ENCODE measurements at places on chromosomes 2 and 18. TPM values are rescaled to one million over a fixed set of nuclear protein-coding genes. Genes with fewer than 3 reads are reported as not detected.
A peak's percentile ranks its signal among the peaks of the same experiment; 100 is the strongest.

Gene FTCDNL1
- 1.8 TPM for total RNA-seq

Gene AKAIN1
- not detected for total RNA-seq

- no peak overlapping the region for H3K27ac ChIP-seq
- peaks cover 36% of the 10 kb centered on the region for H3K27me3 ChIP-seq
- no peak for DNase-seq
- no peaks in the 10 kb centered on the region for H3K36me3 ChIP-seq
These were observed 128.6 kb downstream of the SPOPL start for GRCh38 chr2:138630164-138630563.

Gene SIX3
- not detected for total RNA-seq

Gene CFC1
- not detected for total RNA-seq

Gene KCNE4
- not detected for total RNA-seq

DNA sequence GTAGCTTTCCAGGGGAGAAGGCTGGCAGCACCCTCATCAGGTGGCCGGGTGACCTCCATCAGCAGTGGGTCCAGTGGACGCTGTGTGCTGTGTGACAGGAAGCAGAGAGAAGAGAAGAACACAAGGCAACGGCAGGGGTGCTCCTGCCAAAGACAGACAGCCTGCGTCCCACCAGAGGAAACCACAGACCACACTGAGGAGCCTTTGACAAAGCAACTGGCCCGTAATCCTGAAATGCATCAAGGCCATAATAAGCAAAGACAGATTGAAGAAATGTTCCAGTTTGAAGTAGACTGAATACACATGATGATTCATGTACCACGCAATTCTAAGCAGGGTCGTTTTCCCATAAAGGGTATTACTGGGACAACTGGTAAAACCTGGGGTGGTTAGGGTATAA is 172.4 kb downstream of the FBXO15 start:
- peaks cover 3% of the 10 kb centered on the region for H3K4me1 ChIP-seq
- peaks cover 57% of the 10 kb centered on the region for H3K27me3 ChIP-seq
- H3K36me3 ChIP-seq: peaks cover 2% of the 10 kb centered on the region
- no peak for DNase-seq
- H3K4me3 ChIP-seq: no peak overlapping the region

DNA sequence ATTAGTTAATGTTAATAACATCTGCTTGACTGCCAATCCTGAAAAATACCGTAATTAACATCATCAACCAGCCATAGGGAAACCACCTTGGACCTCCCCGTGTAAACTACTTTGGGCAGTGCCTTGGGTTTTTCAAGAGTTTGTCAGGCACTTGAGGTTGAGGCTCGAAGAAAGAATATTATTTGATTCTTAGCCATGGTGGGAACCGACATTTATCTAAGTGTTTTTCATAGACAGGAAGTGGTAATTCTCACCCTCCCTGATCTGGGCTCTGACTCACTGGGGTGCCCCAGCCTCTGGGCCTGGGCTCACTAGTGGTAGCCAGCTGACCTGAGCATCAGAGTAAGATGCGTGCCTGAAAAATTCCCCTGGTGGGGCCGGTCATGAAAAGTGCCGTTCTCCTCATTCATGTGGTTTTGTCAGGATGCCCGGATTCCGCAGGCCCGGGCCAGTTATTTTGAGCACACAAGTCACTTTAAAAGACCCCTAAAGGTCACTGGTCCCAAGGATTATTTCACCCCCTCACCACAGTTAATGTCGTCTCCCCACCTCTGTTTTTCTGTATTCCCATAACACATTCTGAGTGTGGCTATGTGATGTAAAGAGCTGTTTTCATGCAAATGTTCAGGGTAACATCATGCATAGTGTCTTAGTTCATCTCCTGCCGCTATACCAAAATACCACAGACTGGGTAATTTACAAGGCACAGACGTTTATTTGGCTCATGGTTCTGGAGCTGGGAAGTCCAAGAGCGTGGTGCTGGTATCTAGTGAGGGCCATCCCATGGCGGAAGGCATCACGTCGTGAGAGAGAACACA is 21.6 kb upstream of the SPATA3 start:
- peak; percentile 56 for DNase-seq
- no peaks in the 10 kb centered on the region for H3K36me3 ChIP-seq
- H3K27ac ChIP-seq: peak overlapping the region; percentile 98
- H3K4me3 ChIP-seq: peak overlapping the region; percentile 83
- no peaks in the 10 kb centered on the region for H3K27me3 ChIP-seq
- H3K4me1 ChIP-seq: peaks cover 27% of the 10 kb centered on the region

Gene CCDC195
- total RNA-seq: not detected

Measured in T-helper 17 cell (primary cell).